ENCODE measurements at places on chromosomes 13 and 19.

DNA sequence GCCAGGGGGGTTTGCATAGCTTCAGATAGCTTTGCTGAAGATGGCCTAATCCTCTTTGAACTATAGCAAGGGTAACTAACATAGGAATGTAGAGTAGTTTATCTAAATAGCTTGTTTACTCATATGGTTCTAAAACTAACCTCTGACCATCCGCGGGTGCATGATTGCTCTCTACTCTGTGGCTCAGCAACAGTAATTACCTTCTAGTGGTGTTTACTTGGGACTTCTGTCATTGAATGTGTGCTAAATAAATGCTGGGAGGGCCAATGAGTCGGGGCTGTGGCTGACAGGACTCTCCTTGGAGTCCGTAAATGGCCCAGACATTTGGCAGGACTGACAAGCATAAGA is 1461.9 kb downstream of the UQCRFS1 start:
- no peak for DNase-seq
- peaks cover 2% of the 10 kb centered on the region for H3K27me3 ChIP-seq
- no peak overlapping the region for H3K27ac ChIP-seq
- H3K4me1 ChIP-seq, result no peaks in the 10 kb centered on the region
- no peak overlapping the region for H3K4me3 ChIP-seq

GRCh38 chr13:24179486-24179850 is 18.9 kb downstream of the SPATA13 start:
- peaks cover 51% of the 10 kb centered on the region for H3K4me1 ChIP-seq
- no peak for DNase-seq
- H3K36me3 ChIP-seq, result peaks cover 11% of the 10 kb centered on the region
- H3K27ac ChIP-seq, result no peak overlapping the region
- no peak overlapping the region for H3K4me3 ChIP-seq

DNA sequence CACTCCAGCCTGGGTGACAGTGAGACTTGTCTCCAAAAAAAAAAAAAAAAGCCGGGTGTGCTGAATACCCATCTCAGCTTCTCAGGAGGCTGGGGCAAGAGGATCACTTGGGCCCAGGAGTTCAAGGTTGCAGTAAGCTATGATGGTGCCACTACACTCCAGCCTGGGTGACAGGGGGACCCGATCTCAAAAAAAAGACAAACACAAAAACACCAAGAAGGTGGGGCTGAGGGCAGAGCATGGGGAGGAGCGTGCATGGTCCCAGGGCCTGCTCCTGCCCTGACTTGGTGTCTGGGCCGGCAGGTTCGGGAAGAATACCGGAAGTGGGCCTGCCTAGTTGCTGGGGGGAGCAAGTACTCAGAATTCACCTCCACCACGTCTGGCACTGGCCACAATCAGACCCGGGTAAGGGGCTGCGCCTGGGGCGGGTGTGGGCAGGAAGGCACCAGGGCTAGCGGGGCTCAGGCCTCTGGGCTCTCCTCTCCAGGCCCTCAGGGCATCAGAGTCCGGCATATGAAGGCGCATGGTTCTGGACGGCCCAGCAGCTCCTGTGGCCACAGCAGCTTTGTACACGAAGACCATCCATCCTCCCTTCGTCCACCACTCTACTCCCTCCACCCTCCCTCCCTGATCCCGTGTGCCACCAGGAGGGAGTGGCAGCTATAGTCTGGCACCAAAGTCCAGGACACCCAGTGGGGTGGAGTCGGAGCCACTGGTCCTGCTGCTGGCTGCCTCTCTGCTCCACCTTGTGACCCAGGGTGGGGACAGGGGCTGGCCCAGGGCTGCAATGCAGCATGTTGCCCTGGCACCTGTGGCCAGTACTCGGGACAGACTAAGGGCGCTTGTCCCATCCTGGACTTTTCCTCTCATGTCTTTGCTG is 11.3 kb downstream of the DDX39A start:
- peaks cover 41% of the 10 kb centered on the region for H3K36me3 ChIP-seq
- DNase-seq, result no peak
- peaks cover 11% of the 10 kb centered on the region for H3K27me3 ChIP-seq
- peaks cover under 1% of the 10 kb centered on the region for H3K4me1 ChIP-seq
- peak overlapping the region; percentile 44 for H3K27ac ChIP-seq
- H3K4me3 ChIP-seq, result no peak overlapping the region

- peaks cover 4% of the 10 kb centered on the region for H3K36me3 ChIP-seq
- no peaks in the 10 kb centered on the region for H3K27me3 ChIP-seq
- 0 out of 2 replicates have a peak, but pooled peaks cover 5% of the 10 kb centered on the region for H3K4me1 ChIP-seq
- H3K4me3 ChIP-seq, result no peak overlapping the region
Observed at GRCh38 chr13:44605275-44605674, 29.1 kb upstream of the TSC22D1 start.

DNA sequence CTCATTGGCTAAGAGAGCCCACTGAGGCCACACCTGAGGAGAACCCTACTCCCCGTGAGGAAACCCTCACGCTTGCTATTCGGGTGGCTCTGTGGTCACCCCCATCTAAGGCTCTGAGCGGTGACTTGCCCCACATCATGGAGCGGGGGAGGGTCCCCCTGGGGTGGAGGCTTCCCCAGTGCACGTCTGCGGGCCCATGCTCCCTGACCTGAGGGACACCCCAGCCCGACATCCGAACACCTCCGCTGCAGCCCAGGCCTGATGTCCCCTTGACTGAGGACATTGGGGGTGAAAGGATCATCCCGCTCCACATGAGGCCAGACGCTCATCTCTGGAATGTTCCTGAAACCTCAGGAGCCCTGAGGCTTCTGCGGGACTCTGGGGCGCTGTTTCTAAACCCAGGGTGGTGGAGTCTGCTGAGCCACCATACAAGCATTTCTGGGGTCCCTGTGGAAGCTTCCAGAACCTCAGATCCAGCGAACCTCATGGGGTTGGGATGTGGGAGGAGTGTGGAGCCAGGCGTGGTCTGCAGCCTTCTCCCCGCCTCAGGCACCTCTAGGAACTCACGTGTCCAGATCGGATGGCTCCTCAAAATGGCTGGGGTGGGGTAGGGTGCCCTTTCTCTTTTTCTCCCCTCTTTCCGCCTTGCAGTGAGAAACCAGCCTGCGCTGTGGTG is 19.9 kb downstream of the TMED1 start:
- H3K4me1 ChIP-seq, result peaks cover 53% of the 10 kb centered on the region
- DNase-seq, result peak; percentile 79
- peaks cover 43% of the 10 kb centered on the region for H3K27me3 ChIP-seq
- H3K27ac ChIP-seq, result peak overlapping the region; percentile 98

- no peaks in the 10 kb centered on the region for H3K4me1 ChIP-seq
- DNase-seq, result no peak
- no peak overlapping the region for H3K27ac ChIP-seq
- H3K36me3 ChIP-seq, result no peaks in the 10 kb centered on the region
Observed at GRCh38 chr13:109074436-109074835, 445.0 kb downstream of the MYO16 start.

DNA sequence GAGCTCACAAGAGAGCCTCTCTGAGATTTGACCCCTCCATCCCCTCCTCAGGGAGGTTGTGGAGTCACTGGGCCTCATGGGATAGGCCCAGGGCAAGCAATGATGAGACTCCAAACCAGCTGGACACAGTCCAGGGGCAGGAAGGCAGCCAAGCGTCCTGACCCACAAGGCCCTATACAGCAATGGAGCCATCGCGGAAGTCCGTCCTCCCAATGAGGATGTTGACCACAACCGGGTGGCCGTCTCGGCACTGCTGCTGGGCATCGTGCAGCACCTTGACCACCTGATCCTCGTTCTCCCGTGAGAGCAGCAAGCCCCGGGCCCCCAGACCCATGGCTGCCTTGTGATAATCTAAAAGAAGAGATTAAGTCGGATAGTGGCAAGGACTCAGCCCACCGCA is 7.9 kb downstream of the SYDE1 start:
- H3K36me3 ChIP-seq, result peaks cover 43% of the 10 kb centered on the region
- no peak overlapping the region for H3K4me3 ChIP-seq
- peak; percentile 42 for DNase-seq
- H3K4me1 ChIP-seq, result peaks cover 16% of the 10 kb centered on the region
- peaks cover 4% of the 10 kb centered on the region for H3K27me3 ChIP-seq

- peaks cover 48% of the 10 kb centered on the region for H3K4me1 ChIP-seq
- H3K4me3 ChIP-seq, result no peak overlapping the region
- H3K36me3 ChIP-seq, result peaks cover 7% of the 10 kb centered on the region
- peaks cover 9% of the 10 kb centered on the region for H3K27me3 ChIP-seq
- H3K27ac ChIP-seq, result no peak overlapping the region
Observed at GRCh38 chr19:35752746-35753350, 4.0 kb downstream of the HSPB6 start.

- no peak overlapping the region for H3K4me3 ChIP-seq
- no peak for DNase-seq
- peaks cover 40% of the 10 kb centered on the region for H3K4me1 ChIP-seq
- H3K27me3 ChIP-seq, result no peaks in the 10 kb centered on the region
- peaks cover 12% of the 10 kb centered on the region for H3K36me3 ChIP-seq
Observed at GRCh38 chr13:98026457-98026857, 73.0 kb downstream of the IPO5 start.

DNA sequence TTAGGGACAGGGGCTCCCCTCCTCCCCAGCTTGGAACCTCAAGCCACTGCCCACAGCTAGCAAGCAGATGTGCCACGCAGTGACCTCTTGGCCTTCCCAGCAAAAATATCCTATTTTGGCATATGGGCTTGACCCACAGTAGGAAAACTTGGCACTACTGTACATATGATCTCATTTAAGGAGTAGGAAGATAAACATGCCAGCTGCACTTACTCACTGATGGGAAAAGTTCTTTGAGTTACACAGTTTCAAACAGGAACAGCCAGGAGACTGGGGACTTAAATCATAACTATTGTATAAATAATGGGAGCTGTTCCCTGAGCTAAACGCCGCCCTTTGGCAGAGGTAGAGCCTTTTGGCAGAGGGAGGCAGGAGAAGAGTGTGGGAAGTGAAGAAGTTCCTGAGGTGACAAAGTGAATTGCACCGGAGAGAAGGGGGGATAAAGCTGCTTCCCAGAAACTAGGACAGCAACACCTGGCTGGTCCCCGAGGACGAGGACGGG is 6.1 kb downstream of the SACS start:
- H3K36me3 ChIP-seq, result no peaks in the 10 kb centered on the region
- peak; percentile 87 for DNase-seq
- H3K4me1 ChIP-seq, result peaks cover 51% of the 10 kb centered on the region
- H3K27me3 ChIP-seq, result no peaks in the 10 kb centered on the region
- peak overlapping the region; percentile 95 for H3K27ac ChIP-seq
- H3K4me3 ChIP-seq, result peak overlapping the region; percentile 82

GRCh38 chr19:10971107-10971726 is 10.4 kb downstream of the SMARCA4 start:
- no peak overlapping the region for H3K4me3 ChIP-seq
- H3K36me3 ChIP-seq, result peaks cover 17% of the 10 kb centered on the region
- no peak overlapping the region for H3K27ac ChIP-seq
- H3K4me1 ChIP-seq, result peaks cover 29% of the 10 kb centered on the region
